ENCODE measurements at places on chromosomes 2 and 18. TPM values are rescaled to one million over a fixed set of nuclear protein-coding genes. Genes with fewer than 3 reads are reported as not detected.

GRCh38 chr2:239181074-239181902, 219.5 kb downstream of the HDAC4 start:
- peak; percentile 5 for DNase-seq

DNA sequence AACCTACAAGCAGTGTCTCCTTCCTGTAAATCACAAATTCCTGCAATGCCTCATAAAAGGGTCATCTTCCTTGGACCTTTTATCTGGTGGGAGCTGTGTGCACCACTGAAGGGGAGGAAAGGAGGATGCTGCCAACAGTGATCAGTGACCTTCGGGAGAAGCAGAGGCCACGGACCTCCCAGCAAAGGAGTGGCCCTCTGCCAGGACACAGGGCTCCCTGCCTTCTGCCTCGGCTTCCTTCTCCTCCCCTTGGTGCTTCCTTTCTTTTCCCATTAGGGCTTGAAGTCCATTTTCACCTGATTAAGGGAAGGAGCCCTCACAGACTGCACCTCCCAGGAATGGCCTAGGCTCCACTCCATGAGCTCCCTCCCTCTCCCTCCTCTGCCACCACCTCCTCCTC, 85.3 kb upstream of the ITGA6 start:
- no peak for DNase-seq

The HNMT gene
- 0.28 TPM for total RNA-seq

The SMC6 gene
- total RNA-seq: 25.1 TPM

- no peak for DNase-seq
Measured at GRCh38 chr18:63262369-63263335, 56.9 kb downstream of the BCL2 start.

GRCh38 chr18:77405096-77405495, 155.4 kb downstream of the GALR1 start:
- no peak for DNase-seq

The SIGLEC15 gene
- not detected for total RNA-seq

DNA sequence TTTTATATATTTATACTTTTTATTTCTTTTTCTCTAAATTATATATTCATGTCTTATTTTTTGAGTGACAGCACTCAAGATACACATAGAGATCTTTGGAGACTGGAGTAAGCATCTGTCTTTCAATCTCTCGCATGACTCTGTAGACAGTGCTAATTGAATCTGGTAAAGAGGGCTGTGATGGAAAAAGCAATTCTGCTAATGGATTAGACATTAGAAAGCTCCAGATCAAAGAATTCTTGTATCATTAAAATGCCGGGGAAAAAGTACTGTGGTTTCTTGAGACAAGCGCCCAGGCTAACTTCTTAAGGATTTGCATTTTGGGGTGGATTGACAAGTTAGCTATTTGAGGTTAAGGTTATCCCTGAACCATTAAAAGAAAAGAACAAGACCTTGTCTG, 383.1 kb upstream of the TNP1 start:
- DNase-seq: no peak

- no peak for DNase-seq
Measured at GRCh38 chr2:237598468-237599208, 8.1 kb upstream of the RAB17 start.

The SRD5A2 gene
- total RNA-seq: not detected
